Activated CD4-positive, alpha-beta T cell treated with anti-CD3 and anti-CD28 coated beads, Interleukin-2, amount 50 U/mL, for 48 hours (primary cell): ENCODE measurements at places on chromosomes 16 and 17.

GRCh38 chr16:63195336-63195735, 1159.1 kb upstream of the CDH8 start:
- no peak for DNase-seq

- no peak for DNase-seq
Measured at GRCh38 chr17:10041287-10041612, 136.2 kb upstream of the RCVRN start.

- no peak for DNase-seq
Measured at GRCh38 chr17:35498448-35499178, 38.9 kb downstream of the SLFN12L start.

DNA sequence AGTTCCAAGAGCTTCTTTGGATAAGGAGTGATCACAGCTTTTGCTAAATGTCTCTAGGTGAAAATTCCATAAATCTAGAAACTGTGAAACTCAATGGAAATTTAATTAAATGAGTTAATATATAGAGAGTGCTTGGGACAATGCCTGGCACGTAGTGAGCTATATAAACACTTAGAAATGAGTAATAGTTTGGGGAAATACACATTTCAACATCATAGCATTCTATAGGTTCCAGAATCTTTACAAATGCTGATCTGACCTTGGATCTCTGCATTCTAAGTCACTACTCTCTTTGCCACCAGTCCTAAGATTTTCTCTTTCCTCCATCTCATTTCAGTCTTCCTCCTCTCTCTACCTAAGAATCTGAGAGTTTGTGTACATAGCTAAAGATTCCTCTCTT, 175.6 kb downstream of the SOX9 start:
- no peak for DNase-seq

DNA sequence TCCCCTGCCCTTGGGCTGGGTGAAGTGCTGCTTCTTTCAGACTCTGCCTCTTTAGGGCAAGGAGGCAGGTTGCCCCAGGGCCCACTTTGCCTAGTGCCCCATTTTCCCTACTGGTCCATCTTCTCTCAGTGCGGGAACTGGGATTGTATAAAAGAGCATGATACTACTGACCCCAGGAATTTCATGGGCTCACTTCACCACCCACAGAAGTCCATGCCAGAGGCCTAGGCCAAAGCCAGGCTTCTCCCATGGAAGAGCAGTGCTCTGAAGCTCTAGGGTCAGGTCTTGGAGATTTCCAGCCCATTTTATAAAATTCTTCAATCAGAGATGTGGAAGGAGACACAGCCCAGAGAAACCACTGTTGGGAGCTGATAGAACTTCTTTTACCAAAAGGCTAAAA, 5.7 kb downstream of the CACNG1 start:
- no peak for DNase-seq

DNA sequence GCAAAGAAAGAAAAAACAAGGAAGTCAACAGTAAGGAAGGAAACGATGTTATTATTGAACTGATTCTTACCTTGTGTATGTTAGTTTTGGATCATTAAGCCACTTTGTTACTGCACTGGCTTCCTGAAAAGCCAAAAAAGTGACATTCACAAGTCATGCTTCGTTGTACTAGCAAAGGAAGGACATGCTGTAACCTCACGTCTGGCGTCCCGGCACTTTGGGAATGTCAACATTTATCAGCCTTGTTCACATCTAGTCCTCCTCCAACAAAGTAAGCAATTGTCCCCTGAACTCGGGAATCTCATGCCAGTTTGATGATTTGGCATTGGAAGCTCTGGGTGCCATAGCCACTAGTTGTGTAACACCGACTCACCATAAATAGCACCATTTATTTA, 731 bp upstream of the MKS1 start:
- DNase-seq, result no peak
